AG04450 (cell line): ENCODE measurements at places on chromosomes 11 and 22. TPM values are rescaled to one million over a fixed set of nuclear protein-coding genes. Genes with fewer than 3 reads are reported as not detected.

DNA sequence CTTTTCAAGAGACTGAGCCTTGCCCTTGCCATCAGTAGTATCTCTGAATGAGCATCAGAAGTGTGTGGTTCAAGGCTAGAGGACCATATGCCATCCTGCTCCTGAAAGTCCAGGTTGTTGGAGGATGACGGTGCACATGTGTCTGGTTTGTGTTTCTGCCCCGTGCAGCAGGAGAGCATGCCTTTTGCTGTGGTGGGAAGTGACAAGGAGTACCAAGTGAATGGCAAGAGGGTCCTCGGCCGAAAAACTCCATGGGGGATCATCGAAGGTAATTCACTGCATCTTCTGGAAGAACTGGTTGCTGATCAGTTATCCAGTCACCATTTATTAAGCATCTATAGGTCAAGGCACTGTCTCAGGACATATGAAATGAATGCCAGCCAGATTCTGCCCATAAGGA is 6.1 kb upstream of the WBP2NL start:
- DNase-seq: no peak

- DNase-seq: no peak
Observed at GRCh38 chr11:134124660-134125451, 56.0 kb downstream of the JAM3 start.

GRCh38 chr11:10263929-10264328 is 30.1 kb downstream of the SBF2 start:
- peak; percentile 48 for DNase-seq

- DNase-seq: no peak
Observed at GRCh38 chr11:82505379-82505778, 228.3 kb downstream of the FAM181B start.

GRCh38 chr22:43222262-43222661 is 35.3 kb upstream of the TTLL12 start:
- DNase-seq: no peak

OR5D18 gene
- not detected in 2 replicates for polyA plus RNA-seq
